CD4-positive, alpha-beta T cell treated with Interleukin-6 at 100 ng/mL for 8 hours (primary cell): ENCODE measurements at places on chromosomes 5 and 9.

DNA sequence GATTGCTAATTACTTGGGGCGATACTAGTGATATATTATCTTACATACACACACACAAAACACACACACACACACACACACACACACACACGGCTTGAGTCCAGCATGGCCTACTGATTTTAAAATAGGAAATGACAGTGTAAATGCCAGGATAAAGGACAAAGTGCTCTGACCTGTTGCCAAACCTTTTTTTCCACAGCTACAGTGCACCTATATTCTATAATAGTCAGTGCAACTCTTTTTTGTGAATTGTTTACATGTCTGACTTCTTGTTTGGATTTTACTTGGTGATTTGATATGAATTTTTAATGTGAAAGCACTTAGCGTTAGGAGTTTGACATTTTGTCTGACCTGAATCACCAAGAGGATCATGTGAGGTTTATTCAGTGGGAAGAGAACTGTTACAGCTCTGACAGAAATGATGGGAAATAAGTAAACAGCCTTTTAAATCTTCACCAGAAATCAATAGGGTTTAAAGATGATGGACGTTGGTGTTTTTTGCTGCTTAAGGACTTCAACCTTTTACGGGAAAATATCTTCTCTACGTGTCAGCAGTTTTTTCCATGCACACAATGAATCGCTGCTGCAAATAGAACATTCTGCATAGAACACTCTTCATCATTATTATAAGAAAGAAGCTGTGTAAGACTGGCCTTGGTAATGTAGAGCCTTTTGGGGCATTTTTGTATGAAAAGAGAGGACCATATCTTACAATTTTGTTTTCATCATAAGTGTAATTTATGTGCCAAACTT is 218.5 kb downstream of the RANBP17 start:
- DNase-seq, result no peak

DNA sequence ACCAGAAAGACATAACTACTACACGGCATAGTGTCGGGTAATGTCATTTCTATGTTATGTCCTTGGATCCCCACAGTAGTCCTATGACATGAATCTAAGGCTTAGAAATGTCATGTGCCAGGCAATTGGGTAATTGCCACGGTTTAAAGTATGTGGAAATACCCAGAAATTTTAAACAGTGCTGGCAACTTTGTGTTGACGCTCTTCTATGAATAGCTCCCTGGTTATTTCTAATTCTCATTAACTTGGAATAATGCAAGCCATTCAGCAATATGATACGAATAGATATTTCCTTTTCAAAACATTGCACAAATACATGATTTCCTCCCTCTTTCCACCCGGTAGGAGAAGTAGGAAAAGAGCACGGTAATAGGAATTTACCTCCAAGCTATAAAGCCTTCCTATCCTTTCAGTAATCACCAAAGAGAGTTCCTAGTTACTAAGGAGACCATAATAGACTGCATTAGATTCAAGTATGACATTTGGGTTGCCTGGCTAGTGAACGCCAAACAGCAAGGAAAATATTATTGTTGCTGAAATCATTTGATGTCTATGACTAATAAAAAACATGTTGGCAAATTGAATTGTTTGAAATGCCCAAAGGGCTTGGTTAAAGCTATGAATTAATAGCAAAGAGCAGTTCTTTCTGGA is 168.4 kb downstream of the CCDC192 start:
- DNase-seq, result no peak

DNA sequence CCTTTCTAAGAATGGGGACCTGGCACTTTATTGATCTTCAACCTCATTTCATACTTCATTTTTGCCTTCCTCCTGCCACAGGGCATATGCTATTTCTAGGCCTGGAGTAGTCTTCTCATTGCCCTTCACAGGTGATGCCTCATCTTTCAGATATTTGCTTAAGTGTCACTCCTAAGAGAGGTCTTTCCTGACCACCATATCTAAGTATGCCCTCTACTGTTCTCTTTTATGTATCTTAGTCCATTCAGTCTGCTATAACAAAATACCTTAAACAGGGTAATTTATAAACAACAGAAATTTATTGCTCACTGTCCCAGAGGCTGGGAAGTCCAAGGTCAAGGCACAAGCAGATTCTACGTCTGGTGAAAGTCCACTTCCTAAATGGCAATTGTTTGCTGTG is 99.1 kb downstream of the ADAMTS6 start:
- no peak for DNase-seq

DNA sequence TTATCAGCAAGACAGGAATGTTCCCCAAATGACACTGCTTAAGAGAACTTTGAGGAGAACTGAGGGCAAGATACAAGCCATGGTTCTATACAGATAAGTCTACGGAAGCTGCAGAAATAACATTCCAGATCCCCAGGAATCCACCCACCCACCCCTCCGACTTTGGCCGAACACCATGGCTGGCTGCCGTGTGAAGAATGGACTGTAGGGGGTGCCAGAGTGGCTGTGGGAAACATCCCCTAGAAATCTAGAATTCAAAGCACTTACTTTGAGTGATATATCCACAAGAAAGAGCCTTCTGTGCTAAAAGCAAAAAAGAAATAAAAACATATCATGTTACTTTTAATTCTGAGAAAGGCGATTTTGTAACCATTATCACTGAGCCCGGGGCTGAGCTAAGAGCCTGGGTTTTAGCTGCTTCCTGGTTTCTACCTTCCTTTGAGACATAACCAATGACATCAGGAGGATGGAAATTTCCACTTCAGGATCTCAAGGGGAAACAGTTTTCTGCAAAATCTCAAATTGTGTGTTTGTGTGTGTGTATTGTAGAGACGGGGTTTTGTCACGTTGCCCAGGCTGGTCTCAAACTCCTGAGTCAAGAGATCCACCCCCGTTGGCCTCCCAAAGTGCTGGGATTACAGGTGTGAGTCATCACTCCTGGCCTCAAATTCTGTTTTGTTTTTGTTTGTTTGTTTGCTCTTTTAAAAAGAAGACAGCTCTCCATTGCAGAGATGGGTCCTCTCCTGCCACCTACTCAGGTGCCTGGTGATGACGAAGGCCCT is 36.4 kb downstream of the GGTA1 start:
- DNase-seq, result no peak

DNA sequence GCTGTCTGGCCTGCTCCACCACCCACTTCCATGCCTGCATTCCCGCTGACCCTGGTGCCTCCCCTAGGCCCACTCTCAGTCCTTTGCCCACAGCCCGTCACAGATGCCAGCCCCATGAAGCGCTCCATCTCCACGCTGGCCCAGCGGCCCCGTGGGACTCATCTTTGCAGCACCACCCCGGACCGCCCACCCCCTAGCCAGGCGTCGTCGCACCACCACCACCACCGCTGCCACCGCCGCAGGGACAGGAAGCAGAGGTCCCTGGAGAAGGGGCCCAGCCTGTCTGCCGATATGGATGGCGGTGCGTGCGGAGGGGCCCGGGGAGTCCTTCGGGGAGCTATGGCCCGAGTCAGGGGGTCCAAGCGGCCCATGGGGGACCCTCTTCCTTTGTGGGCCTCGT is 242.5 kb downstream of the CACNA1B start:
- DNase-seq, result no peak

- no peak for DNase-seq
These were observed 54.1 kb downstream of the PWWP2A start for GRCh38 chr5:160064995-160065614.
